ENCODE measurements at places on chromosomes 3 and 15.

DNA sequence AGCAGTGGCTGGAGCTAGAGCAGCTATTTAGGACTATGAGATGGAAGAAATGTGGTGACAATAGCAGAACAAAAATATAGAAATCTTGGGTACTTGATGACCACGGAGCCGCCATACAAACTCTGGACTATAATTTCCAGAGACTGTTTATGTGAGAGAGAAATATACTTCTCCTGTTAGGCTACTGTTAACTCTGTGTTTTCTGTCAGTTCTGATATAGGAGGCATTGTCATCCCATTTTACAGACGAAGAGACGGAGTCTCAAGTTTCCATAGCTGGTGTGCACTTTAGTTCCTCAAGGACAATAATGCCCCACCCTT is 22.8 kb upstream of the RFTN1 start:
- no peak for DNase-seq

- DNase-seq = no peak
These were observed 3.0 kb downstream of the PLA1A start for GRCh38 chr3:119600732-119601131.

GRCh38 chr3:177692304-177692975 is 495.2 kb upstream of the TBL1XR1 start:
- no peak for DNase-seq

GRCh38 chr3:196241704-196242103 is 25.4 kb downstream of the SLC51A start:
- no peak for DNase-seq

DNA sequence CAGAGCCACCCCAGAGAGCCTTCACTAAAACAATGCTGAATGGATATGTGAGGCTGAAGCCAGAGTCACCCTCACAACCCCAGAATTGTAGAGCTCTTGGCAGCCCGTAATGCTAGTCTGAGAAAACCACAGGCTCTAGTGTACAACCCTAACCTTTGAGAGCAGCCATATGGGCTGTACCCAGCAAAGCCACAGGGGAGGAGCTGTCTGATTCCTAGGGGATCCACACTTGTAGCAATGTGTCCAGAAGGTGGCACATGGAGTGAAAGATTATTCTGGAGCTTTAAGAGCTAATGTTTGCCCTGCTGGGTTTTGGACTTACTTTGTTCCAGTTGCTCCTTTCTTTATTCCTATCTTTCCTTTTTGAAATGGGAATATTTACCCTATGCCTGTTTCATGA is 626.8 kb downstream of the GRM7 start:
- DNase-seq = no peak

DNA sequence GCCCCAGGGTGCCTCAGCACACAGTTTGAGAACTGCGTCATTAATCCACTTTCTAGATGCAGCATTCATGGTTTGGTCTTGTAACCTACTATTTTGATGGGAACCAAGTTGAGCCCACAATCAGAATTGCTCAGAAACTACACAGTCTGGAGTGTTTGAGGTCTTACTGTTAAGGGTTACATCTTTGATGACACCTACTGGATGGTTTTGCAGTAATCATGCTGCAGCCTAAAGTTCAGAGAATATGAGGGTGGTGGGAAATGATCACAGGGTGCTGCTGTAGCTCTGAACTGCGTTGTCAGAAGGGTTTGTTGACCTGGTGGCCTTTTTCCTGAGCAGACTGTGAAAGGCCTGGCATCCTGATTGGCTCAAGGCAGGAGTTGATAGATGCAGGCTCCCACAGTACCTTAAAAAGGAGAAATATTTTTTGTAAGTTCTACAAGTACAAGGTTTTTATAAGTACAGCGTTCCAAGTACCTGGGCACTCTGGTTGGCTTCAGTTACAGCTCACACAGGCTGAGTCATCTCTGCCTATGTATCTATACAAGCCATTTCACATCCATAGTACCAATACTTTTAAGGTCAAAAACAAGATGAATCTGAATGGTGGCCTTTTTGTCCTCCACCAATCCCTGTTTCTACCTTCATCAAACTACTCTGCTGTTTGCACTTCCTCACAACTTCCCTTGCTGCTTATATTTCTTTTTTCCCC is 60.5 kb upstream of the ACKR4 start:
- DNase-seq = no peak

DNA sequence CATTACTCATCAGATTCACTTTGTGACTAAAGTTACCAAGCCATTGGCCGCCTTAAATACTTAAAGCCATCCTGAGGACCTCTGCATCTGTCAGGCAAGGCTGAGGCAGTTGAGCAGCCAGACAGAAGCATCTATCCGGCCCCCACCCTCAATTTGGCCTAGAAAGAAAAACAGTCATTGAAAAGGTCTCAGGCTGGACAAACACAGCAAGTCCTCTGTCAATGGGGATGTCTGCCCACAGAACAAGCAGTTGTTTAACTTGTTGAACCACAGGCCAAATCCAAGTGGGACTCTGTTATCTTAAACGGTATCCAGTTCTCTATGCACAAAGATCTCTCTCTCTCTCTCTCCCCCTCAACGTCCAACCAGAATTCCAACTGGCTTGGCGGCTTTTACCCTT is 2.8 kb downstream of the ZIC4 start:
- DNase-seq = no peak

- no peak for DNase-seq
These were observed 3.9 kb downstream of the CDAN1 start for GRCh38 chr15:42733027-42733426.

- no peak for DNase-seq
These were observed 33.5 kb downstream of the CLDN18 start for GRCh38 chr3:138043266-138044029.

DNA sequence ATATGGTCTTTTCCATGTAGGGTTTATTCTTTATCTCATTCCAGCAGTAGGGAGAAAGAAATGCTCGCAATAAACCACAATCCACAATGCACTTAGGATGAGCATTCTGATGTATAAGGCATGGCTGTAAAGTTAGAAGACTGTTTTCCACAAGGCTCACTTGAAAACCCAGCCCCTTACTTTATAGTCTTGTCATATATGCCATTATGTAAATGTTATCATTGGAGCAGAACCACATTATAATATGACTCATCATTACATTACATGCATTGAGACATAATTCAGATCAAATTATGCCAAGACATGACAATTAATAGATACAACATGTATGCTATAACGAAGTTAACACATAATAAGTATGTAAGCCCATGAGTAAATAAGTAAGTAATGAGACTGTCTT is 348.1 kb downstream of the LSAMP start:
- DNase-seq = no peak

DNA sequence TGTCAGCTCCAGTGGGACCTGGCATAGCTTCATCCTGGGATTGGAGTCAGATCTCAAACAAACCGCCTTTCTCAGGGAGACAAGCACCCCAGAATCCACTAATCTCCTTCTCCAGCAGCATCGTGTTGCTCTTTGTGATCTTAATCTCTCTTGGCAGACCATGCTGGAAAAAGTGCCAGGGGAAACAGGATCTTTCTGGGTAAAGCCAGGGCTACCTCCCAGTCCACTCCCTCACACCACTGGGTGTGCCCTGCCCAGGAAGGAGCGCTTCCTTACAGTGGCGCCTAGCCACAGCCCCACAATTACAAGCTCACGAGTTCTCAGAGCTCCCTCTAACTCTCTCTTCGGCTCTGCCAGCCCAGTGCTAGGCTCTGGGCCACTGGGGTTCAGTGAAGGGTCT is 32.2 kb downstream of the RPLP1 start:
- no peak for DNase-seq

- no peak for DNase-seq
These were observed 266.4 kb upstream of the HES1 start for GRCh38 chr3:193869221-193870201.

GRCh38 chr15:65171428-65171827 is 13.7 kb downstream of the CLPX start:
- DNase-seq = no peak
